ENCODE measurements at places on chromosomes 7 and 10. TPM values are rescaled to one million over a fixed set of nuclear protein-coding genes. Genes with fewer than 3 reads are reported as not detected.

The ZNF736 gene
- total RNA-seq, result 6.0 TPM

The GJD4 gene
- not detected for total RNA-seq

The ITIH5 gene
- total RNA-seq, result 0.33 TPM

The CHCHD3 gene
- total RNA-seq, result 53.0 TPM

The GNAI1 gene
- total RNA-seq, result 27.1 TPM

The HMX3 gene
- total RNA-seq, result not detected

The IGF2BP3 gene
- 2.1 TPM for total RNA-seq

The EPHB6 gene
- total RNA-seq, result under 0.01 TPM

The CYP3A7 gene
- total RNA-seq, result not detected

The AEBP1 gene
- total RNA-seq, result 10.2 TPM

The NPY gene
- total RNA-seq, result not detected

The HOXA6 gene
- total RNA-seq, result 1.8 TPM

All from dermis lymphatic vessel endothelial cell (primary cell).